ENCODE measurements at places on chromosomes 3 and 15.

GRCh38 chr15:60584355-60584998 is 105.5 kb upstream of the ICE2 start:
- no peak for DNase-seq

- DNase-seq = no peak
Observed at GRCh38 chr3:73192036-73192738, 130.7 kb downstream of the EBLN2 start.

- DNase-seq = no peak
Observed at GRCh38 chr15:83854321-83854720, 200.4 kb downstream of the ADAMTSL3 start.

DNA sequence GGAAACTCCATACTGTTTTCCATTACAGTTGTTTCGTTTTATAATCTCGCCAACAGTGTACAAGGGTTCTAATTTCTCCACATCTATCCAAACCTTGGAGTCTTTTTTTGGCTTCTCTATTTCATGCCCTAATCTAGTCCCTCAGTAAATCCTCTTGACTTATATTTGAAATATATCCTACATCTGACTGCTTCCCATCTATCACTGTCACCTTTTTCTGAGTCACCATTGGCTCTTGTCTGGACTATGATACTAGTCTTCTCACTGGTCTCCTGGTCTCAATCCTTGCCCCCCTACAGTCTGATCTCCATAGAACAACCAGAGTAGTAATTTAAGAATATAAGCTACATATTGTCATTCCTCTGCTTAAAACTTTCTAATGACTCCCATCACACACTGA is 80.0 kb downstream of the ITPR1 start:
- no peak for DNase-seq

- DNase-seq = no peak
Observed at GRCh38 chr15:97747342-97747741, 213.2 kb upstream of the ARRDC4 start.

DNA sequence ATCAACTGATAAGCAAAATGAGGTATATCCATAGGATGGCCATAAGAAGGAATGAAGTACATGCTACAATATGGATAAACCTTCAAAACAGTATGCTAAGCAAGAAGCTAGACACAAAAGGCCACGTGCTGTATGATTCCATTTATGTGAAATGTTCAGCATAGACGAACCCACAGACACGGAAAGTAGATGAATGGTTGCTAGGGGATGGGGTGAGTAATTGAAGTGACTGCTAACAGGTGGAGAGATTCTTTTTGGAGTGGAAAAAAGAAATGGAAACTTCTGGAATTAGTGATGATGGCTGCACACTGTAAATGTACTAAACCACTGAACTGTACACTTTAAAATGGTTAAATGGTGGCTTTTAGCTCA is 630 bp upstream of the EFCAB12 start:
- no peak for DNase-seq

- DNase-seq = no peak
Observed at GRCh38 chr3:49813497-49814174, at the start of gene UBA7. Gene UBA7, minus strand, starts transcription at chr3:49813953. Its CDS starts 166 bp downstream, at chr3:49813787.

GRCh38 chr15:57309856-57310760 is 66.2 kb upstream of the CGNL1 start:
- DNase-seq = no peak

GRCh38 chr3:192884777-192885773 is 32.6 kb downstream of the MB21D2 start:
- DNase-seq = no peak

GRCh38 chr3:45612918-45613602 is 18.5 kb downstream of the LIMD1 start:
- DNase-seq = no peak

- DNase-seq = no peak
Observed at GRCh38 chr3:60000311-60001105, 950.7 kb upstream of the CFAP20DC start.

DNA sequence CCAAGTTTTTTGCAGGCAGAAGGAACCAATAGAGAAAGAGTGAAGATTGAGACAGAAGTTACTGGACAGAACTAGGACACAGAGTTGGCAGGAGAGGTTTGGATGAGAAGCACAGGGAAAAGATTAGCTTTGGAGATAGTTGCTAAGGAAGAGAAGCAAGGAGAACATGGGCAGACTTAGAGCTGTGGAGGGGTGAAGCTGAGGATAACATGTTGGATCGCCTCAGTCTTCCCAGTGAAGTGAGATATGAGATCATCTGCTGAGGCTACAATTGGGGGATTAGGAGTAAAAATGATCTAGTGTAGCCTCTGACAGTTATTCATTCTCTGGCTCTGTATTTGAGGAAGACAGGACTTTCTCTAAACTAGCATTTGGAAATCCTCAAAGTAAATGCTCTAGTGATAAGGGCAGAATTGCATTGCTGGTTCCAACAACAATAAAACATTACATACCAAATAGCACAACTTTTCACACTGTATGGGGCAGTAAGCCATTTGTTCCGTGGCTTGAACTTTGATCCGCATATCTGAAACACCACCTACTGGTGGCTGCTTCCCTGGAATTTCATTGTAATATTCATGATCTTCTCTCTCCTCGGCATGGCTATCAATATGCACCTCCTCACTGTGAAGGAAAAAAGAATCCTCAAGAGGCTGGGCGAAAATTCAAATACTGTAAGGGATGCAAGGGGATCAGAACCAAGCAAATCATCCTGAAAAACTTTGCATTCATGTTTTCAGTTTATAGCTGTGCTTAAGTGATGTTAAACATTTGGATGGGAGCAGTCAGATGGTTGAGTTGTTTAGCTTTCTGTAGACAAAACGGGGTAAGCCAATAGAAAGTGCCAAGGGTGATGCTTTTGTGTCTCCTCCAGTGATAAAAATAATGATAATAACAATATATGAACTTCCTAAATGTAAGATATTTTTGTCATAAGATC is 22.2 kb upstream of the EID1 start:
- no peak for DNase-seq

GRCh38 chr3:191339316-191339917 is 9.1 kb upstream of the UTS2B start:
- DNase-seq = no peak

GRCh38 chr3:170864525-170865208 is 5.3 kb downstream of the RPL22L1 start:
- no peak for DNase-seq

DNA sequence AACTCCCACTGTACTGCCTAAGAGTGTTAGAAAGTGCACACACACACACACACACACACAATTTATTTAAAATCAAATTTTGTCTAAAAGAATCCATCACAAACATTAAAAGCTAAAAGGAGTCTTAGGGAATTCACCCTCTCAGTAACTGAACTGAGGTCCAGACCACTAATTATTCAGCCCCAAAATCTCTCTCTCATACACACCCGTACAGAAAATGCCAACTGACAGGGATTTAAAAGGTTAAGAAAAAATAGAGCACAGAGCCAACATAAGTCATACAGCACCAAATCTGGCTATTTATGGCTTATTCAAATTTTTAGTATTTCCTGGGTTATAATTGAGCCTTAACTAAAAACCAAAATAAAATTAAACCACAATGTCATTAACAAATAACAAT is 20.7 kb downstream of the GBE1 start:
- DNase-seq = no peak

DNA sequence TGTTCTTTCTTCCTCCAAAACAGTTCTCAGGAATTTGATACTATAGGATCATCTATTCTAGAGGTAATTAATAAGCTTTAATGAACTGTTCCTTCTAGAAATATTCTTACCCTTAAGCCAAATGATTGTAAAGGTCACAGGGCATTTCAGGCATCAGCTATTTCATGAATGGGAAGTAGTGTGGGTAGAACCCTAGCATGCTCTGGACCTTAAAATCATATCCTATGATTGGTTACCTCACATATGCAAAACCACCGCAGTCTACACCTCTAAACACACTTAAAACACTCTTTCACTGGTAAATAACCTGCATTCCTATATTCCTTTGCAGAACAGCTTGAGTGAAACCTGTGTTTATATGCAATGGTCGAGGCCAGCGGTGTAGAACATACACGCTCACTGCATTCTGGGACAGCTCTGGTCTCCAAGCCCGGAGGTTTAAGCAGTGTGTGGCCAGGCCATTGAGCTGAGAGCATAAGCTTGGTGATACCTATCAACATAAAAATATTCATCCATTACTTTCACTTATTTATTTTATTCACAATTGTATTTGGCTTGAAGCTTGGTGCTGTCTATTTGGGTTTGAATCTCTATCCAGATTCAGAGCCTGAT is 87.7 kb upstream of the RASGRP1 start:
- no peak for DNase-seq

GRCh38 chr3:140093742-140094141 is 158.8 kb downstream of the CLSTN2 start:
- no peak for DNase-seq

DNA sequence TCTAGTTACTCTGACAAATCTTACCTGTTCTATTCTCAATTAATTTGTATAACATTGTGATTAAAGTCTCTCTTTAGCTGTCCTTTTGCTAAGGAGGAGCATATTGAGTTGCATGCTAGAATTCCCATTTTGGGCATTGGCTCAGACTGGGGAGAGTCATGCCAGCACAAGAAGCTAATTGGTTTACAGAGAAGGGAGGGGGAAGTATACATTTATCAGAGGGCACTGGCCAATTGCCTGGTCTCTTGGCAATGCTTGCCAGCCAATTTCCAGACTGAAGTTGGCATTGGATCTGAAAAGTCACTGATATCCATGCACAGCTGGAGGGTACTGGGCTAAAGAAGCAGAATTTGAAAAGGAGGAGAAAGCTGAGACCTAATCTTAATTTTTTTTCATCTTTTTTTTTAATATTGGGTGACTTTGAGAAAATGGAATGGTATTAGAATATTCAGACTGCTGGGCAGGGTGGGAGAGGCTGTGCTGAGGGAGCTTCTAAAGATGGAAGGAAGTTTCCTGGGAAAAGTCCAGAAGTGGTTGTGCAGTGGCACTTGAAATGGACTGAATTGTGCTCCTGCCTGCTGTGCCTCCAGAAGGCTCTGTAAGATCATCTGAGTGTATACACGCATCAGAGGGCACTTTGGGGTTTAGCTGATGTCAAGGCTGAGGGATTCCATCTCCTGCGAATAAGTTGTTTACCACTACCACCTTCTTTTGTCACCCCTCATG is 365.2 kb upstream of the DPH6 start:
- DNase-seq = no peak

GRCh38 chr15:66411190-66411589 is 24.5 kb downstream of the MAP2K1 start:
- DNase-seq = no peak

- DNase-seq = no peak
Observed at GRCh38 chr3:37625051-37625450, 236.6 kb upstream of the CTDSPL start.

DNA sequence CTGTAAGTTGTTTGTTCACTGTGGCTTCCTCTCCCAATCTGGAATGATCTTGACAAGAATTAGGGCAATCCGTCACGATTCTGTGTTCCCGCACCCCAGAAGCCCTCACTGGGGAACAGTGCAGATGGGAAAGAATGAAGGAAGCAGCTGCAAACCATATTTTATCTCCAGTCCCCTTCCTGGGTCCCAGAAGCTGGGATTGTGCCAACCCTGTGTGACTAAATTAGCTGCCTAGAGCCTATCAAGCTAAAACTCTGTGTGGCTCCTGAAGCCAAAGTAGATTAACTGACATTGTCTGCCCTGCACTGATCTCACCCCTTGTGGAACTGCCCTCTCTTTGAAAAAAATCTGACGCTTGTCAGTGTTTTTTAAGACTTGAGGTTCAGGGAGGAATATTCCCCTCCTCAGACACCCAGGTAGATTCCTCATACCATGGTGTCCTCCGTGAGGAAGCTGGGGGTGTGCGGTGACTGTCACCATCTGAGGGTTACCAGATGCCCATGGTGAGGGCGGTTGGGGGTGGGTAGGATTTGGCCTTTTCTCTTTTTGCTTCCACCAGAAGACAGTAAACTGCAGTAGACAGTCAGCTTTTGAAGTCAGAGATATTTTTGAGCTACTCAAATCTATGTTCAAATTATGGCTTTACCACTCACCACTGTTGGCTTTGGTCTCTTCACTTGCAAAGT is 358.3 kb upstream of the TPM1 start:
- no peak for DNase-seq

Data from activated CD4-positive, alpha-beta T cell treated with anti-CD3 and anti-CD28 coated beads for 1 hour (primary cell).